ENCODE measurements at places on chromosomes 1 and 21.

DNA sequence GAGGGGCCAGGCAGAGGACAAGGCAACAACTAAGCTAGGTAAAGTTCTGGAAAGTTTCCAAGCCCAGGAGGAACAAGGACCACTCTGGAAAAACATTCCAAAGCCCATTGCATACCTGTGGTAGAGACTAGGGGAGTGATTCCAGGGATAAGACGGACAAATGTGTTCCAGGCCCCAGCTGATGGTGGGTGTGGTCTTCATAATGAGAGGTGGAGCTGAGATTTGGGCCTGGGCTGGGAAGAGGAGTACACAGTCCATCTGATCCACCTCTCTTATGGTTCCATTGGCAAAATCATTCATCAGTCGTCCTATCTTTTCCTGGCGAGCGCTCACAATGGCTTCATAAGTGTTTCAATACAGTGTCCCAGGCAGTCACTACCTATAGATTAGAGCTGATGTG lies 4.5 kb downstream of the KLHDC7A start:
- DNase-seq: no peak

- DNase-seq: no peak
Observed at GRCh38 chr1:237894131-237894530, 3.4 kb upstream of the ZP4 start.

DNA sequence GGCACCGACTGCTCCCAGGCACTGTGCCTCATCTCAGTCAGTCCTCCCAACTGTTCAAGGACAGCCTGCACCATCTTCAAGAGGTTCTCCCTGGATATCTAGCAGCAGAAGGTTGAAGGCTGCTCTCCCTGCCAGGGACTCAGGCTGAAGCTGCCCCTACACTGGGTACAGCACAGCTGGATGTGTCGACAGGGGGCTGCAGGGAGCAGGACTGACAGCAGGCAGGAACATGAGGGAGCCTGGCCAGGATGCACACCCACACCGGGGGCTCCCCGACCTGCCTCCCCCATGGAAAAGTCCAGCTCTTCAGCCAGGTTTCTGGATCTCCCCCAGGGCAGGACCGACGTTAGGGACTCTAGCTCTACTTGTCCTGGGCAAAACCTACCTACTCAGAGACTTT lies 20.5 kb downstream of the SETD4 start:
- DNase-seq: no peak

DNA sequence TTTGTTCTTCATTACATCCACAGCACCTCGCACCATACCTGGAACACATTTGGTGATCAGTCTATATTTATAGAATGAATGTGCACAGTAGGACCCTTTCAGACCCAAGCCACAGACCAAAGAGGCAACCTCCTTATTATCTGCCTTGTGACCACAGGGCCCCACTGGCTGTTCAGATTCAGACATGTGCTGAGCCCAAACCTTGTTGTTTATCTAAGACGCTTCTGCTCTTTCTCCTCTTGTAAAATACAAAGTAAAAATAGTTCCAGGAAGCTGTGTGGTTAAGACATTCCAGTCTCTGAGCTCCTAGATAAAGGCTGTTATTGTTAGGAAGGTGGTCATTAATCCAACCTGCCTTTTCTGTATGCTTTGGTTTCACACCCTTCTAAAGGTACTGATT lies 3.6 kb upstream of the SCMH1 start:
- no peak for DNase-seq

DNA sequence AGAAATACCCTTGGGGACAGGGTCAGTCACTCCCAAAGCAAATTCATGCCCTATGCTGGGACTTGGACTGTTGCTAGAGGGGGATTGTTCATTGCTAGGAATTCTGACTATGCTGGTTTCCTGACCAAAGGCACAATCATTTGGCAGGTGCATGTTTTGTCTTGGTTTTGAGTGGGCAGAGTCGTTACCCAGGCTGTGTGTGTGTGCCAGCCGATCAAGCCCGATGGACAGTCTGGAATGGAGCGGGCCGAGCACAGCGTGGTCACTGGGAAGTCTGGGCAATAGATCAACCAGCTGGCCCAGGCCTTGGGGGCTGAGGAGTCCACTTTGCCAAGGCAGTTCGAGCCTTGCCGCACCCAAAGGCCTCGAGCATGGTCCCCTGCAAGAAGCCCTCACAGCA lies 60.9 kb downstream of the HTR6 start:
- DNase-seq: no peak

- no peak for DNase-seq
Observed at GRCh38 chr1:164926107-164926506, 367.1 kb downstream of the PBX1 start.

GRCh38 chr21:20551939-20552338 lies 446.3 kb upstream of the NCAM2 start:
- no peak for DNase-seq

DNA sequence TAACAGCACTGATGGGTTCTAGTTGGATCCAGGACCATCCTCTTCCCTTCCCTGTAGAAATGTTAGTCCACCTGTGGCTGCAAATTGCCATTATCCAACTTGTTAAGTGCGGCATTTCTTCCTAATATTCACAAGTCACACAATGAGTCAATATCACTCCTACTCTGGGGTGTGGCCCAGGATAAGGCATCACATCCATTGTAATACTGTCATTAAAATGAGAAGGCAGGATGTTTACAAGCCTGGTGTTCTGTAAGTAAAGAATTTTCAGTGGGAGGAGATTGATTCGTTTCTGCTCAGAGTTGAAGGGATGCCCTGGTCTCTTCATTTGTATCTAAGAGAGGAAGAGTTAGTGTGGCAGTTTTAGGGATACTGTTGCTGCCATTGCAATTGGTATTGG lies 18.1 kb upstream of the ARHGAP29 start:
- peak; percentile 86 for DNase-seq

DNA sequence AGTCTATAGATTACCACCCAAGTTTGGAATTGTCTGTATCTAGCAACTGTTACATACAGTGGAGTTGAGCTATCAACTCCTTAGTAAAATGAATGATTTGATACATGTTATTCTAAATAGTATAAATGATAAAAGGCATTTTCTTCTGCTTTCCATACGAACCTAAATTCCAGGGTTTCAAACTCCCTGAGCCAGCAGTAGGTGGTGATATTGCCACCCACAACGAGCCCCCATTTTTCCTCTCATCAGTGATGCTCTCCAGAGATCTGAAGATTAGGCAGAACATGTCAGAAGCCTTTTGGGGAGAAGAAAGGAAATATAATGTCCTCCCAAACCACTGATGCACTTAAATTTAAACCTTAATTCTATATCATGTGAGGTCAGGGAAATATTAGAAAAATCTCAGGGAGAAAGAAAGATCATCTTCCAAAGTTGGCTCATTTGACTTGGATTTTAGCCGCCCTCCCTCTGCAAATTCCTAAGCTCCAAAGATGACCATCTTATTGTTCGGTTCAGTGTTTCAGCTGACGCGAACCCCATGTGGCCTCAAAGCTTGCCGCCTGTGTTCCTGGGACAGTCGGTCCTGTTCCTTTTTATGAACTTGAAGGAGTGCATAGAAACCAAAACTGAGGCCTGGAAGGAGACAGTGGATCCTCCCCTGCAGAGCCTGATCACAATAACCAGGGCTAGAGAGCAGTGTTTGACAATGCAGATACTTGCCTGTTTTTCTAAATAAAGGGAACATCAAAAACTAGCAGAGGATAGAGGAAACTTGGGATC lies 2.3 kb downstream of the EVA1C start:
- DNase-seq: peak; percentile 71

- no peak for DNase-seq
Observed at GRCh38 chr1:171218661-171219060, 29.6 kb upstream of the FMO1 start.

GRCh38 chr21:28069450-28069923 lies 923.2 kb downstream of the LTN1 start:
- peak; percentile 31 for DNase-seq

- DNase-seq: no peak
Observed at GRCh38 chr1:98299861-98300260, 361.7 kb upstream of the SNX7 start.

DNA sequence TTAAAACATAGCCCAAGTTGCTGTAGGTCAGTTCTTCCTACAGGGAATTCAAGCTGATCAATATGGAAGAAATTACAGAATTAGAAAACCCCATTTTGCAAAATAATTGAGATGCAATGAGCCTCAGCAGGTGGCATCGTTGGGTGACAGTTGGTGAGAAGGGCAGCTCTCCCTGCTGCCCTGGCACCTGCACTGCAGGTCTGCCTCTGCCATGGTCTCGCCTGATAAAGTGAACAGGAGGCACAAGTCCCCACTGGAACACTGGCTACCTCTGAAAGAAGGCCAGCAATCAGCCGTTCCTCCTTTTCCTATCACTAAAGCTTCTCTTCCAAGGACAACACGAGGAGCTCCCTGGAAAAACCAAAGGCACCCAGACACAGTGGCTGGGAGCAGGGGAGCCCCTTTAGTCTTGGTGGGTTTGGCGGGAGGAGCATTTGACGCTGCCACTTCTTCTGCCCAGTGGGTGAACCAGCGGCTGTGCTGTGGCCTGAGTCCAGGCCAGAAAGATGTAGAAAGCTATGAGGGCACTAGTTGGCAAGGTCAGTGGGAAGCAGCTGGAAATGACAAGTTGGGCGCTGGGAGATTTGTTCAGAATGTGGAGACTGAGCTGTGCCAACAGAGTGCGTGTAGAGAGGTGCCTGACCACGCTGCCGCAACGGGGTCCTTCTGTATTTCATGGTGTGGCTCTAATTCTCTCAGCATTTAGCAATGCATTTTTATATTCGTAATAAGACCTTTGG lies 93.1 kb downstream of the RIPK4 start:
- no peak for DNase-seq

GRCh38 chr1:228792601-228793000 lies 57.3 kb downstream of the RHOU start:
- DNase-seq: no peak

- no peak for DNase-seq
Observed at GRCh38 chr21:34877485-34878128, 171.5 kb downstream of the RUNX1 start.

DNA sequence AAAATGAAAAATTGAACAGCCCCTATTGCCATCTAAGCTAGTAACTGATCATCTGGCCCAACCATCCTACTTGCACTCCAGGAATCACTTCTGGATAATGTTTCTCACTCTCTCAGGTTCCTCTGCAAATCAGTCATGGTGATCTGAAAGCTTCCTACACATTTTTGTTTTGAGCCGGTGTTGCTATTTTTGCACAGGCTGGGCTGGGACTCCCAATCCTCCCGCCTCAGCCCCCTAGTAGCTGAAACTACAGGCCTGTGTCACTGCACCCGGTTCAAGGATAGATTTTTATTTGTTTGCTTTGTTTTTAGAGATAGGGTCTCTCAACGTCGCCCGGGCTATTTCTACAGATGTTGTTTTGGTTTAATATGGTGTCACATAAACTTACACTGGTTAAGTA lies 40.5 kb upstream of the HMCN1 start:
- no peak for DNase-seq

DNA sequence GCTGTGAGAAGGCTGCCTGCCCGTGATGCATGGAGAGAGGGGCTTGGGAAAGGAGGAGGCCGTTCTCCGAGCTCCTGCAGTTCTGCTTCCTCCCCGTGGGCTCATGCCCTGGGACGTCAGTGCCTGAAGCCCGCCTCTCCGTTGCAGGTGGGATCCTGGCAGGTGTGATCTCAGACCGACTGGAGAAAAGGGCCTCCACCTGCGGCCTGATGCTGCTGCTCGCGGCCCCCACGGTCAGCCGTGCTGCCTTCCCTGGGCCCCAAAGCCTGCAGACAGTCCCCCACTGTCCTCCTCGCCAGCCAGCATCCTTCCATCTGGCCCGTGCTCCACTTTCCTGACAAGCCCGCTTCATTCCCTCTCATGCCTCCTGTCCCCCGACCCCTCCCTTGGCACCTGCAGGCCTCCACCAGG lies 50.9 kb downstream of the SLC37A1 start:
- DNase-seq: no peak

GRCh38 chr1:85027242-85027983 lies 20.9 kb downstream of the MCOLN3 start:
- peak; percentile 37 for DNase-seq

- DNase-seq: no peak
Observed at GRCh38 chr21:41229509-41230248, 61.7 kb downstream of the BACE2 start.

DNA sequence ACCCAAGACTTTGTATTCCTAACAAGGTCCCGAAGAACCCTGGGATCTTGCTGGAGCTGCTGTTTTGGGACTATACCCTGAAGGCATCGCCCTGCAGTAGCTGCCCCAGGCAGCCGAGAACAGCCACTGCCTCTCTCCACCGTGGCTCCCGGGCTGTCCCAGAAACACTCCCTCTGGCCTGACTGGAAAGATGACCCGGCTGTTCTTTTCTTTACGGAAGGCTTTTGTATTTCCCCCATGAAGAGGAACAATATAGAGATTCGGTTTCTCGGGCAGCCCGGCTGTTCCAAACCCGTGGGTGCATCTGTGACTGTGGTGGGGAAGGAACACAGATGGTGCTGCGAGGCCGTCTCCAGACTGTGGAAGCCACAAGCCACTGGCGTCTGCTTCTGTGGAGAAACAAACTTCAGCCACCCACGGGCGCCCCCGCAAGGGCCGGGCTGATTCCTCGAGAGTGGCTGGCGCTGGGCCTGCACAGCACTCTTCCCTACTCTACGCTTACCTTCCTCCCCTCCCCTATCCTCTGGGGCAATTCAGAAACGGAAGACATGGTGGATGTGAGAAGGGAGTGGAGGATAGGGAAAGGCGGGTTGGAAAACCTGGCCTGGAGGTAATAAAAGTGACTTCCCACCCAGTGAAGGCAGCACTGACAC lies 33.7 kb upstream of the VASH2 start:
- no peak for DNase-seq

DNA sequence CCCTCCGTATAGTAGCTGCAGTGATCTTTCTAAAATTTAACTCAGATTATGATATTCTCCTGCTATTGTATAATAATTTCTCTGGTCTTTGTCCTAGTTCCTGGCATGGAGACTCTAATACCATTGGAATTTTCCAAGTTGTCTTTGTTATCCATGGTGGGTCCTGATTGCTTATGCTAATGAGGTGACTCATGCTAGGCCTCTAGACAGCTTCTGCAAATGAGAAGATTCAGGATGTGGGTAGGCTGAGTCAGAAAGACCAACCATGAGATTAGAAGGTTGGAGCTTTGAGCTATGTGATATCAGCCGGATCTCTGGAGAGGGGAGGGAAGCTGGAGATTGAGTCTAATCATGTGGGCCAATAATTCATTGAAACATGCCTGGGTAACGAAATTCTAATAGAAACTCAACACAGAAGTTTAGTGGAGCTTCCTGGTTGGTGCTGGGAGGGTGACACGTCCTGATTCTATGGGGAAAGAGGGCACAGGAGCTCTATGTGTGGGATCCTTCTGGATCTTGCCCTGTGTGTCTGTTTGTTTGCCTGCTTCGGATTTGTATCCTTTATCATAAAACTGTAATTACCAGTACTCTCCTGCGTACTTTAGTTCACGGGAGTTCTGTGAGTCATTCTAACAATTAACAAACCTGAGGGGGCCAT lies 73.2 kb upstream of the CNIH3 start:
- DNase-seq: peak; percentile 100

- DNase-seq: peak; percentile 46
Observed at GRCh38 chr1:16998589-16998988, 13.1 kb downstream of the ATP13A2 start.

DNA sequence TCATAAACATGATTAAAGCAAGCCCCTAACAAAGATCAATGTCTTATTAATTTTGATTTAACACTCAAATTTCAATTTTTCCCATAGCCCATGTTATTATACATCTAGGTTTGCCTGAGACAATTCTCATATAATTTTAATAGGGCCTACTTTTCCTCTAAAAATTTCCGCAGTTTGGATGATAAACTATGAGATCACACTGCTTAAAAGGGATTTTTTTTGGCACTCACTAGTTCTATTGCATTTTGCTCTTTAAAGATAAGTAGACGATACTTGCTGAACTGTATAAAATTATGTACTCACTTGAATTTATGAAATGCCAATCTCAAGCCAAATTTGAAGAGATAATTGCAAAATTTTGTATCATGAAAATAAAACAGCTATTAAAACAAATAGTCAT lies 480.4 kb upstream of the ZRANB2 start:
- DNase-seq: peak; percentile 19
